ENCODE measurements at places on chromosomes 1 and 21. TPM values are rescaled to one million over a fixed set of nuclear protein-coding genes. Genes with fewer than 3 reads are reported as not detected.
A peak's percentile ranks its signal among the peaks of the same experiment; 100 is the strongest.

DNA sequence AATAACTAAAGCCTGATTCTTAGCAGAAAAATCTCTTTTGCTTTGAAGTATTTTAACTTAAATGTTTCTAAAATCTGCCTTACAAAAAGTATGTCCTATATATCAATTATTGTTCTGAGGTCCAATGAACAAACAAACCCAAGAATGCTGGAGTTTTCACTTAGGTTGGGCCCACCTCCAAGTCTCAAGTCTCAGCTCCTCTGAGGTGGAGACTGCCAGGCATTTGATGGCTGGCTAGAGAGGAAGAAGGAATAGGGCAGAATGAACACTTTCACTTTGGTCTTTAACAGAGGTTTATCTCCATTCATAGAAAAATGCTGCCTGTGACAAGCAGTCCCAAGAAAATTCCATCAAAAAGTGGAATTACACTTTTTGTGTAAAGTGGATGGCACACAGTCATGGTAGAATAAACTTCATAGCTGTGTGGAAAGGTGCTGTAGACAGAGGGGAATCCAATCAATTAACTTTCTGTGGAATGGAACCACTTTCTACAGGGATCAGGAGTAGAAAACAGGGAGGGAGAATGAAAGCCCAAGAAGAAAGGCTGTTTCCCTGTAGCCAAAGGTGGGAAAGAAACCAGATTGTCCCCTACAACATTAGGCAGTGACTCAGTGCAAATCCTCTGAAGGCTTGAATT is 349.4 kb upstream of the RUNX1 start:
- no peak for DNase-seq

GRCh38 chr1:44015206-44015605 is 16.1 kb downstream of the SLC6A9 start:
- no peak for DNase-seq

DNA sequence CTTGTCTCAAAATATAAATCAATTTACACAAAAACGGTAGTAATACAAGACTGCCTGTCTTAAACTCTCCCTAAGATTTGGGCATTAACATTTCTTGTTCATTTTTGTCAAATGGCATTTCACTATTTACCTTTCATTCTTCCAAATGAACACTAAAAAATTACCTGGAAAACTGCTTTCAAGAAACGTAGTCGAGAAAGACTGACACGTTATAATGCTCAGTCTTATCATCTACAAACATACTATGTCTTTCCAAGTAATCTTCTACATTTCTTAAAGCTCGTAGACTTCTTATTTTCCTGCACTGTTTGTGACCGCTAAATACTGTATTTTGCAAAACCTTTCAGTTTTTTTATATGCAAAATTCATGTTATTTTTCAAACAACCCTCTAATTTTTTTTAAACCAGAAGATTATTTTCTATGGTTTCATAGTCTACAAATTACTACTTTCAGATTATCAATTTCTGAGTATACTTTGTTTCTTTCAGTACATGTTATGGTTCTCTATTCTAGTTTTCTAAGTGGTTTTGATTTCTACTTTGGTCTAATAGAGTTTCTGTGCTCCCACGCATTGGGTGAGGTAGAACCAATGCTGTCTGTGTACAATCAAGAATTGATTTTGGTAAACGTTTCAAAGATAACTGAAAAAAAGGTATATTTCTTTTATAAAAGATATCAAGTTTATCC is 336.4 kb downstream of the SMYD3 start:
- no peak for DNase-seq

DNA sequence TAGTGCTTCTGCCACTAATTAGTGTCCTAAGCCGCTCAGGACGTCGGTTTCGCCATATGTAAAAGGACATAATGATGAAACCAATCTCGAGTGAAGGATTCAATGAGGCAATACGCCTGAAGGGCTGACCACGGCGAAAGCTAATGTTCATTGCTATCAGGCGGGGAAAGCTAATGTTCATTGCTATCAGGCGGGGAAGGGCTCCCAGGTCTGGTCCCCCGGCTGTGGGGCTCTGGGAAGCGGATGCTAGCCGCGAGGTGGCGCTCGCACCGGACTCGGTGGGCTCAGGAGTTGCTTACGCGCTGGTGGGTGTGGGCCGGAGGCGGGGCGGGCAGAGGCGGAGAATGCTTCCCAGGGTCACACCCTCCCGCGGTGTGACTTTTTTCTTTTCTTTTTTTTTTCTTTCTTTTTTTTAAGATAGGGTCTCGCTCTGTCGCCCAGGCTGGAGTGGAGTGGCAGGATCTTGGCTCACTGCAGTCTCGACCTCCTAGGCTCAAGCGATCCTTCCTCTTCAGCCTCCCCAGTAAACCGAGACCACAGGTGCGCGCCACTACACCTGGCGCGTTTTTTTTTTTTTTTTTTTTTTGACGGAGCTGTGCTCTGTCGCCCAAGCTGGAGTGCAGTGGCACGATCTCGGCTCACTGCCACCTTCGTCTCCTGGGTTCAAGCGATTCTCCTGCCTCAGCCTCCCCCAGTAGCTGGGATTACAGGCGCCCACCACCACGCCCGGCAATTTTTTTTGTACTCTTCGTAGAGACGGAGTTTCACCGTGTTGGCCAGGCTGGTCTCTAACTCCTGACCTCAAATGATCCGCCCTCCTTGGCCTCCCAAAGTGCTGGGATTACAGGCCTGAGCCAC is 1.1 kb upstream of the PEAR1 start:
- DNase-seq, result peak; percentile 94

GRCh38 chr1:101739826-101740330 is 256.8 kb downstream of the OLFM3 start:
- no peak for DNase-seq

DNA sequence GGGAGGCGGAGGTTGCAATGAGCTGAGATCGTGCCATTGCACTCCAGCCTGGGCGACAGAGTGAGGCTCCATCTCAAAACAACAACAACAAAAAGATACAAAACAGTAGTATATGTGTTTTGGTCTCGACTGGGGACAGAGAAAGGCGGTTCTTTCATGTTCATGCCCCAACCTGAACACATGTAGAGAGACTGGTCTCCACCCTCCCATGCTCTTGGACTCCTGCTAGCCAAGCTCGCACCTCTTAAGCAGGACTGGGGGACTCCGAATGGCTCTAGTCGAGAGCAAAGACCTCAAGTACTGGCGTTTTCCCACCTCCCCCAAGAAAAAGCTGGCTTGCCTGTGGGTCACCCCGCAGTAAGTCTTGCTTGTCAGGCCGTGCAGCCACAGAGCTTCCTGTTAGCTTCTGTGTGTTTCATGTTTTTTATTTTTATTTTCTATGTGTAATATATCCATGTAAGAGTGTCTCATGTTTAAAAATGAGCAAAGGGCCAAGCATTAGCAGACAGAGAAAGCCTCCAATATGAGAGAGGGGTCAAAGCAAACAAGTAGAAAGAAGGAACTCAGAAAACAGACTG is 91.6 kb downstream of the SCCPDH start:
- DNase-seq, result no peak

GRCh38 chr1:88350648-88351047 is 333.4 kb upstream of the PKN2 start:
- no peak for DNase-seq

DNA sequence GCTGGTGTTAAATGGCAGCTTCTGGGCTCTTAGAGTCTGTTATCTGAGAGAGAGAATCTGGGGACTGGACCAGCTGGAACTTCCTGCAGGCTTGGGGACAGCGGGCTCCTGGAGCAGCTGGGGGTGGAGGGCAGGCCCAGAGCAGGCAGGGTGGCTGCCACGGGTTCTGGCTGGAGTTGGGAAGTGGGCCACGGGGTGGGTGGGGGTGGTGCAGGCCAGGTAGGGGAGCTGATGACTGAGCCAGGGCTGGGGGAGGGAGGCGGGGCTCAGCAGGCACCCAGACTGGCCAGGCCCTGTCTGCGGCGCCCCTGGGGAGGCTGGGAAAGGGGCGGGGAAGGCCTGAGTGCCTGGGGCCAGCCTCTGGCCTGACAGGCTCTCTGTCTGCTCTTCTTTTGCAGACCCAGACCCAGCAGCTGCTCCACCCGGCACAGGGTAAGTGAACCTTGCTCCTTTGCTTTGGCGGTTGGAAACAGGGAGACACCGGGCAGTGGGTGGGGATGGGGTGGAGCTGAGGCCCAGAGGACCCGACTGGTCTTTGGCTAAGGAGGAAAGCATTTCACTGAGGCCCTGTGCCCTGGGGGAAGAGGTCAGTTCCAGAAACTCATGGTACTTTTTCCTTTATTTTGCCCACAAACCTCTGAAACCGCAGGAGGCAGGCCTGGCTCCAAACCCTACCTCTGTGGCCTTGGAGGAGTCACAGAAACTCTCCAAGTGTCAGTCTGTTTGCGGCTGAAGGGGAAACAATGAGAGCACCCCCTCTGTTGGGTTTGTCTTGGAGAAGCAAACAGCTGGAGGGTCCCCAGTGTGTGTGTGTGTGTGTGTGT is 48.8 kb downstream of the ARHGEF10L start:
- DNase-seq, result peak; percentile 20

DNA sequence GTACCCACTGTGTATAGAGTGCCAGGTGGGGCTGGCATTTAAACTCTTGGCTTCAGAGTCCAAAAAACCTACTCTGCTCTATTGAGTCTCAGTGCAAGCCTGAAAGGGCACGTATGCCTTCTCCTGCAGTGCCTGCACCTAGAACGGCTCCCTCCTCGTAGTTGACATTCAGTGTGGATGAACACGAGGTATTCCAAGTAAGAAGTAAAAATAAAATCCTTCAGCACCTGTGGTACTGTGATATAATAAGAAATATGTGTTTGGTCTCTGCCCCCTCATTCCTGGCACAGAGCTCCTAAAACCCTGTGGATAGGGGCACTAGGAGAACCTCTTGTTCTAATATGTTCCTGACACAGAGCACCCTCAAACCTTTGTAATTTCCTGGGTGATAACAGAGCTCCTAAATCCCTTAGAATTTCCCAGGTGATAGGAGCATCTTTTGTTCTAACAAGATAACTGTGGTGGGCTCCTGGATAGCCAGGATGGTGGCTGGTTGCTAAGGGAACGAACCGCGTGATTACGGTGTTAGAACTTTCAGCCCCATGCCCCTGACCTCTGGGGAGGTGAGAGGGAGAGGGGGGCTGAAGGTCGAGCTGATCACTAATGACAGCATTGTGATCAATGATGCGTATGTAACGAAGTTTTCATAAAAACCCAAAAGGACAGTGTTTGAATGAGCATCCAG is 16.8 kb downstream of the UCK2 start:
- DNase-seq, result no peak

DNA sequence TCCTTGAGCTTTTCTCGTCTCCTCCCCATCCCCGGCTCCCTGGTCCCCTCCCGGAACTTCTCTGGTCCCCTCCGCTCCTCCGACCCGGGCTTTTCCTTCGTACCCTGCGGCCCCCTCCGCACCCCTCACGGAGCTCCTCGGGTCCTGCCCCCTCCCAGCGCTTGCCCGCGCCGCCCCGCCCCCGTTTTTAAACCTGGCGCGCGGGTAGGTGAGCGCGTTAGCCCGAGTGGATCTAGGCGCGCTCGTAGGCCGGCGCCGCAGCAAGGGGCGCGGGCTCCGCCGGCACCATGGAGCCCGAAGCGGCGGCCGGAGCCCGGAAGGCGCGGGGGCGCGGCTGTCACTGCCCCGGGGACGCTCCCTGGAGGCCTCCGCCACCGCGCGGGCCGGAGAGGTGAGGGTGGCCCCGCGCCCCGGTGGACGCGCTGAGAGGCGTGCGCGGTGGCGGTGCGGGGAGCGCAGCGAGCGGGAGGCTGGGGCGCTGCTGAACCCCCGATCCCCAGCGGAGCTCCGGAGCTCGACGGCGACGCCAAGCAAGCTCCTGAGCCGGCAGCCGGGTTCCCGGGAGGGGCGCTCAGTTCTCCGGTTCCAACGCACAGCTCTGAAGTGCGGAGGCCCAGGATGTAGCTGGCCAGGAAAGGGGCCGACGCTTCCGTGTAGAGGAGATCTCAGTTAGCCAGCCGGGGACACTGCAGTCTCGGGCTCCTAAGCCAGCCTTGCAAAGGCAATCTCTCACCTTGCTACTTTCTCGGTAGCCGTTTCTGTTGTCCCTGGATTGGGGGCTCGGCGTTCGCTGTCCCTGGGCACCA is at the start of gene RIPPLY3:
RIPPLY3 (plus strand) TSS at position 217 of the 806 bp plus-strand sequence; CDS start at position 288, 71 bp downstream.
- DNase-seq, result no peak

GRCh38 chr1:230464671-230465070 is 38.5 kb upstream of the PGBD5 start:
- no peak for DNase-seq

DNA sequence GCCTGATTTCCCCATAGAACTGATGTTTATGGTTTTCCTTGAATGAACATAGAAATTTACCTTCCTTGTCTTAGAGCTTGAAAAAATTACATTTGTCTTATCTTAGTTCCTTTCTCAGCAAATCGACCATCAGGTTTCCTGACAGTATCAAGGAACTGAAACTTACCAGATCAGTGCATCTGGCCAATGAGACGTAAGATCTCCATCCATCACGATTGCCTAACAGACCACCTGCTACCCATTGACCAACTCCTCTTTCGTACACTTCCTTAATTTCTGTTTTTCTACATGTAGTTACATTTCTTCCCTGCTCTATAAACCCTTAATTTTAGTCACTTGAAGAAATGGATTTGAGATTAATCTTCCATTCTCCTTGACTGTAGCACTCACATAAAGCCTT is 57.4 kb upstream of the TMPRSS15 start:
- no peak for DNase-seq

Gene RPL11
- polyA plus RNA-seq, result 2,925 TPM

Gene ANGPTL3
- 0.64 TPM for polyA plus RNA-seq

Gene DISP3
- 0.31 TPM for polyA plus RNA-seq

All from muscle of back (tissue), 13 donors.